ENCODE measurements at places on chromosomes 1 and 21.
A peak's percentile ranks its signal among the peaks of the same experiment; 100 is the strongest.

DNA sequence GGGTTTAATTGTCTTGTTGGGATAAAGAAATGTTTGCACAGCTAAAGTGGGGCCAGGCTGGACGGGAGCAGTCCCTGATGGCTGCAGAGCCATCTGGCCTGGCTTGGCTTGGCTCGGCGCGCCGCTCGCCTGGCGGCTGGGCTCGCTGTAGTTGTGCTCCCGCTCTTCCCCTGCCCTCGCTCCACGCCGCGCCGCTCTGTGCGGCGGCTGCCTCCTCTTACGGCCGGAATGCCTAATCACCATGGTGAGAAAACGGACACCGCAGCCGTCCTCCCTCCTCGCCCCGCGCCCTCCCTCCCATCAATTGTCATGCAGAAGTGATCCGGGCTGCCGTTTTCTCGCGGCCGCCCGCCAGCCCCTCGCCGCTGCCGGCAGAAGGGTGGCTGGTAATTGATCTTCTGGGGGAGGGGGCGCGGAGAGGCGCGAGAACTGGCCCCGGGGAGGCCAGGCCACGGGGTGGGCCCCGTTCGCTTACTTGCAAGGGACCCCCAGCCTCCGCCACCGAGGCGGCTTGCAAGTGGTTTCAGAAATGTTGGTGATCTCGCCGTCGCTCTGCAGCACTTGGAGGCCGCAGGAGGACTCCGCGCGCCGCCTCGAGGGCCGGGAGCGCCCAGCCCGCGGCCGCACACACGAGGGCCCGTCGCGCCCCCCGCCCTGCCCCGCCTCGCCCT lies 12.4 kb downstream of the RNF220 start:
- DNase-seq, result no peak

DNA sequence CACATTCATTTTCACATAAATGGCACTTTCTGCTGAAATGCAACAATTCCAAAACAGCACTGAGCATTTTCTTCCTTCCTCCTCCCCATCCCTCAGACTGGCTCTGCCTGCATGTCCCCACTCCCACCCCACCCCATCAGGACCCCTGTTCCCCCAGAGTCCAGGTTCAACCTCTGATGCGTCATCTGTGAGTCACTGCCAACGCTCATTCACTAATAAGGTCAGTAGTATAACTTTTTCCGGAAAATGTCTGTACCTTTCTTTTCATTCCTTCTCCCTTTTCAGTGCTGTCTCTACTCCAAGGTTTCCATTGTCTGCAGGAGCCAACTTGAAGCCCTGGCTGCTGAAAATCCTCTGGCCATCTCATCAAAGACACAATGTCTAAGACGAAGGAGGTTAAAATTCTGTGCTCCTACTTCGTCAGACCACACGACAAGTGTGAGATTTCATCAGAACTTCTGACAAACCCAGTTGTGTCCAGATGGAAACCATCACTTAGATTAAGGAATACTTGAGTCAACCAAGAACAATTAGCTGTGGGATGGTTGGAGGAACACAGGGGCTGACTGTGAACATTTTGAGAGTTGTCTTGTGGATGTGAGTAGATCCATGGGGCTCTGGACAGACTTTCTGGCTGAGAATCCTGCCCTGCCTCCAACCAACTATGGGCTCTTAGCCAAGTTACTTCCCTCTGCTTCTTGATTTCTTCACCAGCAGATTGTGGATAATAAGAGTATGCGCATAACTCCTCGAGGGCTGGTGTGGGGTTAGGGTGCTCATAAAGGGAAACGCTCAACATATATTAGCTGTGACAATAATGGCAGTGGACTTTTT lies 35.6 kb upstream of the UTS2 start:
- no peak for DNase-seq

DNA sequence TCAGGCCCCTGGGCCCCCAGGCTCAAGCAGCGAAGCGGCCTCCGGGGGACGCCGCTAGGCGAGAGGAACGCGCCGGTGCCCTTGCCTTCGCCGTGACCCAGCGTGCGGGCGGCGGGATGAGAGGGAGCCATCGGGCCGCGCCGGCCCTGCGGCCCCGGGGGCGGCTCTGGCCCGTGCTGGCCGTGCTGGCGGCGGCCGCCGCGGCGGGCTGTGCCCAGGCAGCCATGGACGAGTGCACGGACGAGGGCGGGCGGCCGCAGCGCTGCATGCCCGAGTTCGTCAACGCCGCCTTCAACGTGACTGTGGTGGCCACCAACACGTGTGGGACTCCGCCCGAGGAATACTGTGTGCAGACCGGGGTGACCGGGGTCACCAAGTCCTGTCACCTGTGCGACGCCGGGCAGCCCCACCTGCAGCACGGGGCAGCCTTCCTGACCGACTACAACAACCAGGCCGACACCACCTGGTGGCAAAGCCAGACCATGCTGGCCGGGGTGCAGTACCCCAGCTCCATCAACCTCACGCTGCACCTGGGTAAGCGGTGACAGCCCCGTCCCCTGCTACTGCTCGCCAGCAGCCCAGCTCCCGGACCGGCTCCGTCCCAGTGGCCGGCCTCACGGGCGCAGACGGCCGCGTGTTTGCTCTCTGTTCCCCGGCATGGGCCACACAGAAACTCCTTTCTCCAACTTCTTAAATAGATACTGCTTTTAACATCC lies 539 bp downstream of the LAMC1 start:
- DNase-seq, result no peak

DNA sequence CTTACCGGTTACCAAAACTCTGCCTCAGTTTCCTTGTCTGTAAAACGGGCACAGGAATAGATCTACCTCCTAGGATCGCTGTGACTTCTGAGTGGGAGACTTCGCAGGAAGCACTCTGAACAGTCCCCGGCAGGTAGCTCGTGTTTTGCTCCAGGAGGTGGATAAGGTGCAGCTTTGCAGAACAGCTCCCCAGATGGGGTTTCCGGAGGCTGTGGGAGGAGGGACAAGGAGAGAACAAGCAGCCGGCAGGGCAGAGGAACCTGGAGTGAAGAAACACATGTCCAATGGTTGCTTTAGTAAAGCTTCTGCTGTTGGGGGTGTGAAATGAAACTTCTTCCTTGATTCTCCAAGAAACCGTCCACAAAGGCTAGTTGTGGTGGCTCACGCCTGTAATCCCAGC lies 95.5 kb upstream of the TARDBP start:
- DNase-seq, result no peak

DNA sequence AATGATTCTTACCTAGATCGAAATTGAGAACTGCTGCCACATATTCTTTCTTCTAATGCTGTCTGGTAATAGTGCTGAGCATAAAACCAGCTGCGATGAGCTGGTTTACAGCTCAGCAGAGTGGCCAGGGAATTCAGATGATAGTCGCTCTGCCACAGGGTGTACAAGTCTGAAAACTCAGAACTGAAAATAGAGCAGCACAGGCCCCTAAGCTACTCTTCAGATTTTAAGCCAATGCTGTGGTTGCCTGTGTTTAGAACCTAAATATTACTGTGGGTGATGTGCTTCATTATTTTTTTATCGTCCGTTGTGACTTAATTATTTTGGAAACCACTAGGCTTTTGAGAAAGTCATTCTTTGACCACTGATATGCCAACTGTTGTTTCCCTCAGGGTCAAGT lies 152.0 kb downstream of the ADGRL4 start:
- no peak for DNase-seq

DNA sequence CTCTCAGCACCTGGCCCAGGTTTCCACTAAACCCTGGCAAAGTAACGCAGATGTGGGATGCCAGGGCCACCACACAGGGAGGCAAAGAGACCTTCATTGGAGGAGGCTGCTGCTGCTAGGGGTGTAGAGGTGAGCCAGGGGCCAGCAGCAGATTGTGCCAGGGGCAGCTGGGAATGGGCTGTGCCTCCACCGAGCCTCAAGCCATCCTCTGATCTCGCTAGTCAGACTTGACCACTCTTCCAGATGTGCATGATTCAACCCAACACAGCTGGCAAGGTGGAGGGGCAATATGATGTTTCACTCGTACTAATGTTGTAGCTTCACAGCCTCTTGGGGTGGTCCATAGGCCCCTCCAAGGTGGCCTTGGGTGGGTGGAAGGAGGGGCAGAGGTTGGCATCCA lies 73.0 kb upstream of the MRPS6 start:
- no peak for DNase-seq

DNA sequence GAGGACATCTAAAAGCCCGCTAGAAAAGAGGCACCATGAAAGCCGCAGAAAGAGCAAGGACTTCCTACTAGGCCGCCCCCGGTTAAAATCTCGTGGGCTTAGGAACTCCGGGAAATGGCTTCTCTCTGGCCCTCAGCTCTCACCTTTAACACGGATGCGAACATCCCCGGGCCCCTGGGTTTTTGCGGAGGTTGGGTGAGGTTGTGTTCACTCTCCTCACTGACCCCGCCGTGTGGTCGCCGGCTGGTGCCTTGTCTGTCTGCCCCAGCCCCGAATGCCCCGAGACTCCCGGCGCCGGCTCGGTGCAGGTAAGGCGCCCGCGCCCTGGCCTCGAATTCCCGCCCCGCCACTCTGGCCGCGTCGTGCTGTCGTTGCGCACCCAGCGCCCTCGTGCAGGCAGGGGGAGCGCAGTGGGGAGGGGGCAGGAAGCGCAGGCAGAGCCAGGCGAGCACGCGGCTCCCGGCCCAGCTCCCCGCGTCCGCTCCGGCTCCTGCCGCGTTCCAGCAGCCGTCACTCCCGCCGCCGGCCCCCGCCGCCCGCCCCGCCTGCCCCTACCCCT lies at the start of gene SHISAL2A:
Gene SHISAL2A, plus strand, starts transcription at position 437 of the 559 bp plus-strand sequence. CDS start 326 bp downstream, outside the sequence.
- DNase-seq, result peak; percentile 37

- DNase-seq, result no peak
These were observed 26.4 kb downstream of the TEX35 start for GRCh38 chr1:178539291-178539690.

- DNase-seq, result no peak
These were observed 89.2 kb upstream of the DSCAM start for GRCh38 chr21:40936178-40936577.

GRCh38 chr21:42348762-42349161 lies 2.0 kb downstream of the TFF2 start:
- no peak for DNase-seq

DNA sequence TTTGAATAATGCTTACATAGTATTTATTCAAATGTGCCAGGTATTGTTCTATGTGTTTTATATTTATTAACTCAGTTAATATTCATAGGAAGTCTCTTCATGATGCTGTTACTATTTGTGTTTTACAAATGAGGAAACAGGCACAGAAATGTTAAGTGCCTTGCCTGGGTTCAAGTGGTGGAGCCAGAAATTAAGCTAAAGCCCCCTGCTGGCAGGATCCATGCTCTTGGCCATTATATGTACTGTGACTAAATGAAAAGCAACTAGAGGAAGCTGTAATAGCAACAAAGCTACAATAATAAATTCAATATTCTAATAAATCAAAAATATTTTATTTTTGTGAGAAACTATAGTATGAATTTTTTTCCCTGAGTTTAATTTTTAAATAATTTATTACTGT lies 30.0 kb downstream of the IARS2 start:
- DNase-seq, result no peak

DNA sequence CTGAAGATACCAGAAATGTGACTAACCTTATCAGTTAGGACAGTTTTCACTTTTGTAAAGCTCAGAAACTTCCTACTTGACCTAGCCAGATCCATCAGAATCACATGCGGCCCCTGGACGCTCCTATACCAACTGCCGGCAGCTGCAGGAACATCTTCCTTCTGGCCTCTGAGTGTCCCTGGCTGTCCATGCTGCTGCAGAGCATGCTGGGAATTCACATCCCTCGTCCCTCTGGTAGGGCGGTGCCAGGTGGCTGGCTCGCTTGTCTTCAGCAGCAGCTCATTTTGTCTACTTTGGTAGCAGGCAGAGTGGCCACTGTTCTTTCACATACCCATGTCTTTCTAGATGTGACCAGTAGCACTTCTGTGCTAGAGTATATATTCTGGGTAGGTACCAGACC lies 34.4 kb downstream of the HHAT start:
- DNase-seq, result no peak

- DNase-seq, result no peak
These were observed 45.7 kb downstream of the CAPN9 start for GRCh38 chr1:230792691-230793462.

DNA sequence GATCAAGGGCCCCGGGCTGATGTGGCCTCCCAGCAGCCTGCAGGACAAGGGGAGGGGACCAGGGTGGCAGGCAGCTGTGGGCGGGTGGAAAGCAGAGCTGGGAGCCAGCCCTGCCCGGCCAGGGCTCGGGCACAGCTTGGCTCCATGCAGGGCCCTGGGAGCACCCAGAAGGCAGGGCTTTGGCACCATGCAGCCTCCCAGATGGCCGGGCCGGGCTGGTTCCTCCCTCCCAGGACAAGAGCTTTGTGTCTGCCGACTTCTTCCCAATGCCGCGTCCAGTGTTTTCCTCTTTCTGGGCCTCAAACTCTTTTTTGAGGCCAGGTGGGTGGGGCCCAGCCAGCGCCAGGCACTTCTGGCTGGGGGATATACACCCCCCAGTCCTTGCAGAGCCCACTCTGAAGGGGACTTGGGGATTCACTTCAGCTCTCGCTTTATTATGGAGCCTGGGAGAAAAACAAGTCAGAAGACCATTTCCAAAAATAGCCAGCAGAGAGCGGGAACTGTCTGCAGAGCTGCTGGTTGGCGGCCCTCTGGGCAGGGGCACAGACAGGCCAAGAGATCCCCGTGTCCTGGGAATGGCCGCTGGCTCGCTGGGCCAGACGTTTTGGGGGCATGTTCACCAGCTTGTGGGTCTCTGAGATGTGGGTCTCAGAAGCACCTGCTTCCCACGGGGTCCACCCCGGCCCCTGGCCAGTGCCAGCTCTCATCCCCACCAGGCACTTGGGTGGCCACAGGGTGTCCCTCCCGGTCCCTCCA lies 103.8 kb upstream of the ARHGEF16 start:
- DNase-seq, result no peak

DNA sequence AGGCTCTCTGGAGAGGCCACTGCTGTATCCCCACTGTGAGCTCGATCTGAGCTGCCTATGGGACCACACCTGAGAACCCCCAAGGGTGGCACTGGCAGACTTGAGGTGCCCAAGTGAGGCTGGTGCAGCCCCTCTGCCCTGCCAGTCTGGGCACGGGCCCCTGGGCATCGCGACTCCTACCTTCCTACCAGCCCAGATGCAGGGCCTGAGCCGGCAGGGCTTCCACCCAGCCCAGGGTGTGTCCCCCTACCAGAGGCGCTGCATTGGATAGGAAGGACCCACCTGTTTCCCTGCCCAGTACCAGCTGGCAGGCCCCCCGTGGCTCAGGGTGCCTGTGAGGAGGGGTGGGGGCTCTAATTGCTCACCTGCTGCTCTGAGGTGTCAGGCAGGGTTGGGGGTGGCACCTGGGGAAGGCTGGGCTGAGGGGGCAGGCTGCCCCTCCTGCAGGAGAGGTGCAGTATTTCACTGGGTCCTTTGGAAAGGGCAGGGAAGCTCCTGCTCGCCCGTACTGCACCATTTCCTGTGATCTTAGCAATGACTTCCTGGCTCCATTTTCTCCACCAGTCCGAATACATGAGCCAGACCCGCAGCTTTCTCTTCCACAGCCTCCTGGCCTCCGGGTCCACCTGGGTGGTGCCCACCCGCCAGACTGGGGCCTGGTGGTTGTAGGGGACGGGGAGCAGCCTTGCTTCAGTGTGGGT lies 11.8 kb downstream of the TP73 start:
- DNase-seq, result no peak
